T follicular helper cell (primary cell): ENCODE measurements at places on chromosomes 11 and 22.

GRCh38 chr11:118211006-118211405 is 13.8 kb downstream of the JAML start:
- no peak for DNase-seq

DNA sequence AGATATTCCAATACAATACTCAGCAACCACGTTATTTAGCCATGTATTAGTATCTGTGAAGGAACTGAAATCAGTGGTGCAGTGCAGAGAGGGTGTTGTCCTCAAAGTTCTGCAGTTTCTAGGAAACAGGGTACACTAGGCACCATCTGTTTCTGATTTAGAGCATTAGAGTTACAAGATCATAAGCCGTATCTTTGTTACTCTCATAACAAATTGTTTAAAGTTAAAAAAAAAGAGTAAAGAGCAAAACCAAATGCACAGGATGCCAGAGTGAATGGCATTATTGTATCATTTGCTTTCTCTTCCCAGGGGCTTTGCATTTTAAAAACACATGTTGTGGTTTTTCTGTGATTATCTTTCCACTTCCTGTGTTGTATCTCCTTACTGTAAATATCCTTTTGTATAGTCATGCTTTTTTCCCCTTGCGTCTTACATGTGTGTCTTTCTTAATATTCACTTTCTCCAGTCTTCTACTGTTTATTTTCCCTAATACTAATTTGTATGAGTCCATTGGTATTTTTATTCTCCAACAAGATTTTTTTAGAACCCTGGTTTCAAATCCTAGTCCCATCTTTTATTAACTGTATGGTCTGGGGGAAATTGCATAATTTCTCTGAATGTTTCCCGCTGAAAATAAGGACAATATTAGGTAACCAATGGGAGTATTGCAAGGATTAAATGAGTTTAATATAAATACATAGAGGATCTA is 15.2 kb upstream of the NUP160 start:
- no peak for DNase-seq

GRCh38 chr11:2267306-2267850 is 3.0 kb downstream of the ASCL2 start:
- DNase-seq: no peak

DNA sequence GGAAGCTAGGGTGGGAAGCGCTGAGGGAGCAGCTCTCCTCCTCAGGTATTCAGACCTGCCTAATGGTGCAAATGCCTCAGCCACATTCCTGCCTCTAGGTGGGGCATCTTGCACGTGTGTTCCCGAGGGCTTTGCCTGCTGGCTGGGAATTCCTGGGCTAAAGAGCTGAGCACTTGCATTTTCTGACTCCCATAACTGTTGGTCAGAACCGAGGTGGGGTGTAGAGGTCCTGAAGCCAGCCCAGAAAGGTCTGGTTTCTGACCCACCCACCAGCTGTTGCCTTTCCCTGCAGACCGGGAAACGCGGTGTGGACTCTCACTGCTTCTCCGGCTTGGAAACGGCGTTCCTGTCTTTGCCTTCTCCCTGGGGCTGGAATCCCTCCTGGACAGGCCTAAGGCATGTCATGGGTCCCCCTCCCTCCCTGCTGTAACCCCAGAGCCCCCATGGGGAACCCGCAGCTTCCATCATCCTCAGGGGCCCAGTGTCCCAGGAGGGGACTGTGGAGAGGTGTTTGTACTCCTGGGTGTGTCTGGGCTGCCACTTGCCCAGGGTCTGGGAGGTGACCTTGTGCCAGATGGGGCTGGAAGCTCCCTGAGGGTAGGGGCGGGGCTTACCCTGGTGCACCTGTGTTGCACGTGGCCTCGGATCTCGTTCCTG is 24.0 kb upstream of the SMIM38 start:
- no peak for DNase-seq

- DNase-seq: no peak
Observed at GRCh38 chr11:6505577-6506240, 8.6 kb downstream of the DNHD1 start.

DNA sequence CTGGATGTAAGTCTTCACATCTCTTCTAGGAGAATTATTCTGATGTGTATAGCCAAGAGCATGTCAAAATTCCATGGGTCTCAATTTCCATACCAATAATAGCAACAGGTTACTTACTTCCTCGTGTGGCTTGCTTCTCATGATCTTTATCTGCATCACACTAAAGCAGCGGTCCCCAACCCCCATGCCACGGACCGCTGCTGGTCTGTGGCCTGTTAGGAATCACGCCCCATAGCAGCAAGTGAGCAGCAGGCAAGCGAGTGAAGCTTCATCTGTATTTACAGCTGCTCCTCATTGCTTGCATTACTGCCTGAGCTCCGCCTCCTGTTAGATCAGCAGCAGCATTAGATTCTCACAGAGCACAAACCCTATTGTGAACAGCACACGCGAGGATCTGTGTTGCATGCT is 28.9 kb upstream of the SLC25A1 start:
- no peak for DNase-seq

DNA sequence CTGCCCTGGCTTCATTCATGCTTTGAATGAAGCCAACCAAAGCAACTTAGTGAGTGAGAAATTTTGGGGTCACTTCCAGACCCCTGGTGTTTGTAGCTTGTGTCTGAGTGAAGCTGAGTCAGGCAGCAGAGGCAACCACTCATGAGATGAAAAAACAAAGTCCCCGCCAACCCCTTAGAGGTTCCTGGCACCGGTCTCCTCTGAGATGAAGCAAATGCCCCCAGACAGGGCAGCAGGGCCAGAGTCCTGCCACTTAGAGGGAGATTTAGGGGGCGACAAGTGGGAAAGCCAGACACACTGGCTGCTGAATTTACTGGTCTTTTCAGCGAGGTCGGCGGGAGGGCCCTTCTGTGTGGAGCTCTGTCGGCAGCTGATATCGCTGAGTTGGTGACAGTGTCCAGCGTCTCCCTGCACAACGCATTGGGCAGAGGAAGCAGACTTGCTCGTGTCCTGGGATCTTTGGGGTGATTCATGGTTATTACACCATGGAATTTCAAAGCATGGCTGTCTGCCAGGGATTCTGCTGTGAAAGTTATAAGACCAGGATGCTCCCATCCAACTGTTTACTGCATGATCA is 482.6 kb downstream of the MIAT start:
- no peak for DNase-seq

DNA sequence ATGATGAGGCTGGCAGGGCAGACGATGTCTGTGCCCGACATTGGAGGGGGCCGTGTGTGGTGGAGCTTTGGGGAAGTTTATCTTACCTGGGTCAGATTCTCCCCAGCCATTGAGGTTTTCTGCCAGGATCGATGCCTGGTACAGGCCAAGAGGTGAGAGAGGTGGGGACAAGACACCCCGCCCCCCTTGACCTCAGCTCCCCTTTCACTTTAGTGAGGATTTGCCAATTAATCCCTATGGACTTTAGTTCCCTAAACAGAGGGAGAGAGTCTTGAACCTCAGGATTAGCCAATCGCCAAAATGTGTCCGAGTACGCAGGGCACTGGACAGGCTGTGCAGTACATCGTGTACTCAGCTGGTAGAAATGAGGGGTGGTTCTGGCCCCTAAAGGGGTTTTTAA is 541 bp downstream of the HORMAD2 start:
- no peak for DNase-seq

DNA sequence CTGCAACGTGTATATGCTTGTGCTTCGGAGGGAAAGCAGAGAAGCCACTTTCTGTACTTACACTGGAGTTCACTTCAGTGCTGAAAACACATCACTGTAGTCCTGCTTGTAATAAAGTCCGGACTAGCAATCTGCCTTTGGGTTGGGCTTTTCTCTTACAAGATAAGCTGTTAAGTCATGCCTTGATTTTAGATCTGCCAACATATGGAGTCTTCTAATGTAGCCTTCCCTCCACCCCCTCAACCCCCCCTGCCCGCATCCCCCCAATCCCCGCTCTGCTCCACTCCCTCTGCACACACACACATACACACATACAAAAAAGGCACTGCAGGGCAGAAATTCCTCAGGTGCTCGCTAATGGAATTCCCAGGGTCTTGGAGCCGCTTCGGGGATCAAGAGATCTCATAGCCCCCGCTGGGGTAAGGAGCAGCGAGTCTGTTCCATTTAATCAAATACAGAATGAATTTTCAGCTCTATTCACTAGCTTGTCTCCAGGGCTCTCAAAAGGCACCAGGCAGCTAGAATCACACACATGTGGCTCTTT is 3.4 kb downstream of the CDON start:
- no peak for DNase-seq

DNA sequence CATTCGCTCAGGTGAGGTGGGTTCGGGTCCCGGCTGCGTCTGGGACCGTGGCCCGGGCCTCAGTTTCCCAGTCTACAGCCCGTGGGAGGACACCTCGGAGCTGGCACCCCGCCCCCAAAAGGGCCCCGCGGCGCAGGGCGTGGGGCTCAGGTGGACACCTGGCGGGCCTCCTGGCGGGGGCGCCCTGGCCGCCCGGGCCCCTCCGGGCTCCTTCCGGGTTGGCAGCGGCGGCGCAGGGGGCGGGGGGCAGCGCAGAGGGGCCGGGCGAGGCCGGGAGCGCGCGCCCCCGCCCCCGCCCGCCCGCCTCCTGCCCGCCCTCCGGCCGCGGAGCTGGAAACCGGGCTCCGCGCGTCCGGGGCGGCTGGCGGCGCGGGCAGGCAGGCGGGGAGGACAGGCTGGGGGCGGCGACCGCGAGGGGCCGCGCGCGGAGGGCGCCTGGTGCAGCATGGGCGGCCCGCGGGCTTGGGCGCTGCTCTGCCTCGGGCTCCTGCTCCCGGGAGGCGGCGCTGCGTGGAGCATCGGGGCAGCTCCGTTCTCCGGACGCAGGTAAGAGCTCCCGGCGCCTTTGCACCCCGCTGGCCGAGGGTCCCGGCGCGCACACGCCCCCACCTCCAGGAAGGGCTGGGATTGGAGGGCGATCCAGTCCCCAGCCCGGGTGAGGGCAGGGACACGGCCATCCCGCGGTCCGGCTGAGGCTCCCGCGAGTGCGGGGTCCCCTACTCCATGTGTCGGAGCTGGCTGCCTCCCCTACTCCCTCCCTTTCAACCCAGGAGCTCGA is at the start of gene EMID1:
EMID1 (plus strand) TSS at position 303 of the 778 bp plus-strand sequence; CDS start at position 446, 143 bp downstream.
- no peak for DNase-seq
